ENCODE measurements at places on chromosomes 3 and 15.

DNA sequence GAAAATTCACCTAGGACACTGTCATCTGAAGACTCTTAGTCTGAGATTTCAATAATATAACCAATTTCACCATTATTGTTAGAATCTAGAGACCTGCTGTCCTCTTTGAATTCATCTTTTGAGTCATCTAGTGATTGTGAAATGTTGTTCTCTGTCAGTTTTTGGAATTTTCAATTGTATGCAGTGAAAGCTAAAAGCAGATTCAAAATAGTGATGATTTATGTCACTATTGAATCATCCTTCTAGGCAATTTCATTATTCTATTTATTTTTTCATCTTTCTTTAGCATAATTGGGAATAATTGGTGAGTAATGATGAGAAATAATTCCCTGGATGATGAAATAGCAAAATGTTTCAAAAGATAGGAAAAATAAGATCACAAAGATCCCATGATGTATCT is 101.7 kb upstream of the EIF1B start:
- DNase-seq, result no peak

DNA sequence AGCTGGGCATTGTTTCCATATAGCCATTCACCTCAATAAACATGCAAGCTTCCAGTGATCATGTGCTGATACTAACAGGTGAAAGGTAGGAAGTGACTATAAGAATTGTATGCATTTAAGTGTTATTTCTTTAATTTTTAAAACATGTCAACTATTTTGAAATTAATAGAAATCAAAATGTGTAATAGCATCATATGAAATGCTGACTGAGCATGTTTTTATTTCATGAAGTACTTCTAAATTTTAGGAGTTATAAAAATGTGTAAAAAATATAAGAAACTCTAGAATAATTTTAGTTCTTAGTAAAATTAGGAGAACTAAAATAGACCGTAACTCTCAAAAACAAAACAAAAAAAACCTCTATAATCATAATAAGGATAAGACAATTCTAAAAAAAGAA is 229.3 kb upstream of the ARPP21 start:
- no peak for DNase-seq

- no peak for DNase-seq
These were observed 88.7 kb downstream of the FNDC3B start for GRCh38 chr3:172127929-172128580.

DNA sequence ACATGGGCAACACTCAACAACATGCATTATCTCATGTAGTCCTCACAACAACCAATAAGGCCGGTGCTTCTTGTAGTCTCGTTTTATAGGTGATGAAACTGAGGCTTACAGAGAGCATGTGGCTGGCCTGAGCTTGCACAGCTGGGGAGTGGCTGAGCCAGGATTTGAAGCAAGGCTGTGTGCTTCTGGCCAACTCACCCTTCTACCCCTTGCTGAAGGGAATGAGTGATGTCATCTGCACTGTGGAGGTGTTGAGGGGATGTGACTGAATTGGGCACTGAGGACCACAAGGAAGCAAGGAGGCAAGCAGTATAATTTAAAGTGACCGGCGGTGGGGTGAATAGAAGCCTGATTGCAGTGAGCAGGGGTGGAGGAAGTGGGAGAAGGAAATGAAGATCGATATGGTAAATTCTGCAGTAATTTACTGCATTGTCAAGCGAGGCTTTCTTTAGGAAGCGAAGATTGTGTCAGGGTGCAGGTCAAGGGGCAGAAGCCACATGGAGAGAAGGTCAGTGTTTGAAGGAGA is 62.3 kb downstream of the MINAR1 start:
- no peak for DNase-seq

DNA sequence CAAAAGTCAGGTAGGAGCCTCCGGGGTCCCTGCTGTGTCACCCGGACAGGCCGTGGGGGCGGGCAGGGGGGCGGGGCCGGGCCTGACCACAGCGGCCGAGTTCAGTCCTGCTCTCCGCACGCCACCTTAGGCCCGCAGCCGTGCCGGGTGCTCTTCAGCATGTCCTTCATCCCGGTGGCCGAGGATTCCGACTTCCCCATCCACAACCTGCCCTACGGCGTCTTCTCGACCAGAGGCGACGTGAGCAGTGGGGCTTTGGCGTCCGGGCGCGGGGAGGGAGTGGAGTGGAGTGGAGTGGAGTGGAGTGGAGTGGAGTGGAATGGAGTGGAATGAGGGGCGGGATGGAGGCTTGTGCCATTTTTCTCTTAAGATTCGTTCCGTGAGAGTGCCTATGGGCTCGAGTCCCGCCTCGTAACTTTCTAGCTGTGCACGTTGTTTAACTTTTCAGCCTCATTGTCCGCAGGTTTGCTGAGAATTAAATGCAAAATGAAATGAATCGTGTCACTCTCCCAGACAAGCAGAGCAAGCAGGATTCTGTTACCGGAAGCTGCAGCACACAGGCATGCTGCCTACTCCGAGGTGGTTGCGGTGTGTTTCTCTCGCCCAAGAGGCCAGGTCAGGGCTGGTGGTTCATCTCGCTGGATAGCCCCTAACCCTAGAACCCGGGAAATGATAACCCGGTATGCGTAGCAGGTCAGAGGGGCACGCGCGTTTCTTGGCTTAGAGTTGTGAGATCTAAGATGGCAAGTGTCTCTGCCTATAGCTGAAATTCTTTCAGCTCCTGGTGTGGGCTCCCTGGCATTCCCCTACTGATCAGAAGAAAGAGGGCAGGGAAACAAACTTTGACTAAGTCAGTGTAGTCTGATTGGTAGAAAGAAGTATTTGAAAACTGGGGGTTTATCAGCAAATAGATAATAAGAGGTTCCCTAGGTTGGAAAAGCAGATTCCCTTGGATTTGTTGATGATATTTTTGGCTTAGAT is at the start of gene FAH:
Gene FAH (plus strand): TSS at position 104 of the 981 bp plus-strand sequence. CDS start 56 bp downstream, at position 160.
- DNase-seq, result peak; percentile 44

- DNase-seq, result no peak
These were observed 71.4 kb downstream of the SCN5A start for GRCh38 chr3:38578081-38578475.

DNA sequence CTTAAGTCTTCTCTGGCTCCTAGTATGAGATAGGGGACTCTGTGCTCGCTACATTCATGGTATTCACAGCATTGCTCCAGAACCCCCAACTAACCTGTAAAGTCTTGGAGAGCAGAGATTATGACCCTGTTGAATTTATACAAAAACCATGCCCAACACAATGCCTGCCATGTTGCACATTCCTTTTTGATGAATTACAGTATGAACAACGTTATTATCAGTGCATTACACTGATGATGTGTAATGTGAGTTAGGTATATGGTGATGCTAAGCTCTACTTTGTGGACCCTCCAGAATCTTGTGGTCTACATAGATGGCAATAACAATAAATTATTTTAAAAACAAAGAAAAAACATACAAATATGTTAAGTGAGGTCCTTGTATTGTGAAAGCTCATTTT is 64.3 kb downstream of the EOMES start:
- no peak for DNase-seq

GRCh38 chr15:85496551-85497171 is 116.3 kb downstream of the AKAP13 start:
- no peak for DNase-seq

DNA sequence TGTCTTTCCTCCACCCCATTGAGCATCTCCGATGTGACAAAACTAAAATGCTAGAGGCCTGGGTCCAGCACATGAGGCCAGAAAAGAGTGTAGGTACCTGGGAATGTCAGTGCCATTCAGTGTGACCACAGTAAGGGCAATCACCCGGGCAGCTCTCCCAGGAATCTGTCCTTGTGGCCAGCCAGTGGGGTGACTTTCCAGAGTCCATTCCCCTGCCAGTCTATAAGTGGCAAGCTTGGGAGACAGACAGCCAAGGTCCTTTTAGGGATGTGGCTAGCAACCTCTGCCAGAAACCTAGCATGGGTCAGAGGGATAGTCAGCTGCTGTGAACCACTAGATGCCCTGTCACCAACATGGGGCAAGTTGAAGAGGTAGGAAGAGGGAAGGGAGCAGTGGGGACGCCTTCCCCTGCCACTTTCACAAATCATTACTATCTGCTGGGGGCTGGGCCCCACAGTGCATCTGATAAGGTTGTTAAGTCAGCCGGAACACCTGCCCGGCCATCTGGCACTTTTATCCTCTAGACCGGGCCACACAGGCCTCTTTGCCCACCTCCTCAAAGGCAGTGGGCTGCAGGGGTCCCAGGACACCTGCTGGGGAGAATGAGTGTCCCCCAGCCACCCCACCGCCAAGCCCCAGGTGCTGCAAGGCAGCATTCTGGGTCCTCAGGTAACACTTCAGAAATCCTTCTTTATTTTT is 24.8 kb upstream of the DET1 start:
- no peak for DNase-seq

DNA sequence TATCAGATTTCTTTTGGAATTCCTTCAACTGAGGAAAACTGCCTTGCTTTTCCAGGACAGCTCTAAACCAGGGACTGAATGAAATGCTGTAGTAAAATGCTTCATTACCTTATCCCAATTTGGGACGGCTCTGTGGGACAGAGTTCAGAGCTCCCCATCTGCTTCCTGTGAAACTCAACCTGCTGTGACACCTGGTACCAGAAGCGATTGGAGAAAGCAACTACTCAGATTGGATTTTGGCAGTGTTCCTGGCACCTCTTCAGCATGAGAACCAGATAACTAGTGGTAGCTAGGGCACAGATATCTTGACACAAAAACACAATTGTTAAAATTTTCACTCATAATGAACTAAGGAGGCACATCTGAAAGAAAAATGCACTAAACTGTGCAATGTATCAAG is 539.1 kb downstream of the SI start:
- no peak for DNase-seq

DNA sequence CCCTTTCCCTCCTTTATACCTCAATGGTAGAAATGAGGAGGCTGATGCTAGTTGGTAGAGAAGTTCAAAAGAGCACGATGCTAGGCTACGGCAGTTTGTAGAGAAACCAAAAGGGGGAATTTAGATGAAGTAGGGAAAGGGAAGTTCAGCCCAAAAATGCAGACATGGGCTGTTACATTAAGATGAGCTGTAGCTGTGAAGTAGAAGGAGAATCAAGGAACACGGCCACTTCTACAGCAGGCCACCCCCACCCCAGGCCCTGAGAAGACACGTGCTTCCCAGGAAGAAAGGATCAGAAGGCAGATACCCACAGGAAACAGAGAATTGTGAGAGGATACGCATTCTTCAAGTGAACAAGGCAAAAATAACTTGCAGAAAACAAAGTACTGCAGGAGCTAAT is 2.1 kb upstream of the PARP14 start:
- no peak for DNase-seq

GRCh38 chr3:175980486-175981090 is 1121.5 kb downstream of the NAALADL2 start:
- no peak for DNase-seq

GRCh38 chr3:48398701-48399386 is 26.8 kb downstream of the FBXW12 start:
- no peak for DNase-seq

GRCh38 chr3:73523661-73524060 is 101.1 kb downstream of the PDZRN3 start:
- DNase-seq, result no peak

GRCh38 chr3:72421126-72421525 is 427.1 kb downstream of the SHQ1 start:
- DNase-seq, result no peak

GRCh38 chr15:50182219-50183013 is 420 bp downstream of the SLC27A2 start:
- DNase-seq, result peak; percentile 34

DNA sequence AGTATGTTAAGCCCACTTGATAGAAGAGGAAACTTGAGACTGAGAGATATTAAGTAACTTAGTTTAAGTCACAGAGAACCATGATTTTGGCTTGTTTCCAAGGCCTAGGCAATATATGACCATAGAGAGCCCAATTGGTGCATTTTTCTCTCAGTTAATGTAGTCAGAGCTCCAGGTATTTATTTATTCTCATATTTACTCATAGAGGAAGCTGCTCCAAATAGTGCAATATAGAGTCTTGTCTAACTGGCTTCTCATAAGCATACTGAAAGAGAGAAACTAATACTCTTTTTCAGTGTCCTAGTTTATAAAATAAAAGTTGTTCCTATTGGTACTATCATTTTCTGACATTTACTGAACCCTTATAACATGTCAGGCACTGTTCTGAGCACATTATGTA is 15.2 kb downstream of the TRNT1 start:
- DNase-seq, result no peak

GRCh38 chr15:33612721-33613304 is 302.0 kb downstream of the RYR3 start:
- DNase-seq, result no peak

DNA sequence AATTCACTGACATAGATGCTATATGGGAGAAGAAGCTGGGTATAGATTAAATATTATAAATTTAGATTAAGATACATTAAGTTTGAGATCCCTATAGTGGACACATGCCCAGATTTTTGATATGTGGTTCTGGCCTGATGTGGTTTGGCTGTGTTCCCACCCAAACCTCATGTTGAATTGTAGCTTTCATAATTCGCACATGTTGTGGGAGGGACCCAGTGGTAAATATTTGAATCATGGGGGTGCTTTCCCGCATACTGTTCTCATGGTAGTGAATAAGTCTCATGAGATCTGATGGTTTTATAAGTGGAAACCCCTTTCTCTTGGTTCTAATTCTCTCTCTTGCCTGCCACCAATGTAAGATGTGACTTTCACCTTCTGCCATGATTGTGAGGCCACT is 189.4 kb upstream of the CD96 start:
- no peak for DNase-seq

DNA sequence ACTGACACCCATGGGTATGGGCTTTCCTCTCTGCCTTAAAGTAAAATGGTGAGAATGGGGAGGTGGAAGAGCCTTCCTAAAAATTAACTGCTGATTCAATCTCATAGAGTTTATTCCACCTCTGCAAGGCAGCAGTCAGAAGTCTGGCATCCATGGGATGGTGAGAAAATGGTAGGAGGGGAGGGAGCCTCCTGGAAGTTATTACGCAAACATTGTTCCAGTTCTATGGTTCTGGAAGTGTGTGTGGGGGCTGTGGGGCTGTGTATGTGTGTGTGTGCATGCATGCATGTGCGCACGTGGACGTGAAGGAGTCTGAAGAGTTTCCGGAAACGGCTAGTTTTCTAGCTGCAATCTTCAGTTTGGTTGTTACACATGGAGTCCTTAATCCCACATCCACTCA is 177.6 kb downstream of the KCNAB1 start:
- no peak for DNase-seq

DNA sequence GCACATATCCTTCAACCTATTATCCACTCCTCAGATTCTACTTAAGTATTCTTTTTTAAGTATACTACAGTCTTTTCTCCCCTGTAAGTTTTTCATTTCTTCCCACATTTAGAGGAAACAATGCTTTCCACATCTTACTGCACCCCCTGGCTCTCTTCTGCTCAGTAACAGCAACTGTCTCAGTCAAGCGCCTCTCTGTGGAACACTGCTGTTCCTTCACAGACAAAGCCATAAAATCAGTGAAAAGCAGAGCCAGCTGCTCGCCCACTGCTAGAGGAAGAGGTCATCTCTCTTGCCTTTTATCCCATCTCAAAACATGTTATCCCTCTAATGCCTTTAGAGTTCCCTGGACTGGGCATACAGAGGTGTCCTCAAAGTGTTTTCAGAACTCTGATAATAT is 24.8 kb downstream of the SERP1 start:
- DNase-seq, result no peak

- DNase-seq, result no peak
These were observed 75.9 kb downstream of the CYP19A1 start for GRCh38 chr15:51262463-51262862.
